Omental fat pad (tissue), 4 donors: ENCODE measurements at places on chromosomes 16 and 17.
A peak's percentile ranks its signal among the peaks of the same experiment; 100 is the strongest.

GRCh38 chr17:45794840-45795239 is 10.7 kb downstream of the CRHR1 start:
- no peak for DNase-seq

GRCh38 chr17:3799181-3799945 is 1.6 kb downstream of the ITGAE start:
- DNase-seq, result no peak

- no peak for DNase-seq
Measured at GRCh38 chr17:79819085-79819484, 20.2 kb downstream of the CBX4 start.

DNA sequence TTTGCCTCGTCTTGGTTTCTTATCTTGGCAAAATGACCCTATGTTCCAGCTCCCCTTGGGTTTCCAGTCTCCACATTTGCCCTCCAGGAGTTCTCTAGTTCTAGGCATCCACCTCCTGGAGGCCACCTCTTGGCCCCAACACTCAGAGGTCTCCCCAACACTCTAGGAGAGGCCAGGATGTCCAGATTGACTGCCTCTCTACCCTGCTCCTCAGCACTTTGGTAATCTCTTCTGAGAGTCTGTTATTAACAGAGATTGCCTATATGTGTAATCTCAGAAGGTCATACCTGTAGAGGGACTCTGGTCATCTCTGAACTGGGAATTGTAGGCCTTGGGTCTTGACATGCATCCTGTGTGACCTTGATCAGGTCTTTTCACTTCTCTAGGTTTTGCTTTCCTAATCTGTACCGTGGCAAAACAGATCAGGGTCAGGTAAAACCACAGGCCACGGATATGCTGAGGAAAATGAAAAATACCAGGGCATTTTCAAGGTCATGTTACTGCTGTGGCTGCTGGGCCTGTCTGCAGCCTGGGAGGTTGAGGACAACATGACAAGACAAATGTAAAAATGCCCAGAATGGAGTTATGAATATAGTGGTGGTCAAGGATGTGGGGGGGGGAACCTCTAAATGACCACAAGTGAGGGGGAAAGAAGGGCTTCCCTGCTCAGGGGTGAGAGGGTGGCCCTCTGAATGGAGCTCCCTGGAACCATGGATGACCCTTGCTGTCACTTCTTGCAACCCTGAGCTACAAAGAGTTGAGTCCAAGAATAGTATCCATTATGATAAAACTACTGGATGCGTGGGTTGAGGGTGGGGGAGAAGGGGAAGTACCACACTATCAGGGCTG is 5.0 kb upstream of the CCL4L2 start:
- DNase-seq, result no peak

GRCh38 chr17:30981531-30982519 is 11.0 kb downstream of the RNF135 start:
- no peak for DNase-seq

GRCh38 chr17:77444984-77445759 is 304.4 kb downstream of the SEC14L1 start:
- no peak for DNase-seq

- DNase-seq, result no peak
Measured at GRCh38 chr16:85350973-85351372, 238.7 kb upstream of the CIBAR2 start.

- no peak for DNase-seq
Measured at GRCh38 chr17:80811181-80812105, 180.2 kb upstream of the CHMP6 start.

DNA sequence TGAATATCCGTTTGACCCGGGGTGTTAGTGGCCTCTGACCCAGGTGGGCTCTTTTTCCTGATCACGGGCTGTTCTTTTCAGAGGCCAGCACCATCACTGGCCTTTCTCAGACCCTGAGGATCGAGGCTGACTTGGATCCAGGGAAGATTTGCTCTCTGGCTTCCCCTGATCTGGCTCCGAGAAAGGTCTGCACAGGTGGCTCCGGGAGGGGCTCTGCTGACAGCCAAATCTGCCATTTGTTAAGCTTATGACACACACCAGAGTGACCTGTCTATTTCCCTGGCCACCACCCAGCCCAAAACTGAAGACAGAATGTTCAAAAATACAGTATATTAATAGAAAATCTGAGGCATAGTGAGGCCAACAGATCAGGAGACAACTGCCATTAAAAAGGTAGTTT is 221.8 kb upstream of the TNRC6C start:
- DNase-seq, result no peak

DNA sequence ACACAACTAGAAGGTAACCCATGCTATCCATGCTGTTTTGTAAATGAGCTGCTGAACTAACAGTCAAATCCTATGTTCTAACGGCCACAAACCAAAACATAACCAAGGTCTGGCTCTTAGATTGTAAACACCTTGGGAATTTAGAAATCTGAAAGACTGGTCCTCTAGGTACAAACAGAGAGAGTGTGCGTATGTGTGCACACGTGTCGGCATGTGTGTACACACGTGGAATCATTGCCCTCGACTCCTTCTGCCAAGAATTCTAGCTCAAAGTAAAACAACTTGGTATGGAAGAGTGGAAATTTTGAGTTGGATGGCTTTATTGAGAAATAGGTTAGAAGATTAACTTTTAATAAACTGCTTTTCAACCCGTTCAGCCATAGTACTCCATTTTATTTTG is 18.1 kb upstream of the GHDC start:
- no peak for DNase-seq

DNA sequence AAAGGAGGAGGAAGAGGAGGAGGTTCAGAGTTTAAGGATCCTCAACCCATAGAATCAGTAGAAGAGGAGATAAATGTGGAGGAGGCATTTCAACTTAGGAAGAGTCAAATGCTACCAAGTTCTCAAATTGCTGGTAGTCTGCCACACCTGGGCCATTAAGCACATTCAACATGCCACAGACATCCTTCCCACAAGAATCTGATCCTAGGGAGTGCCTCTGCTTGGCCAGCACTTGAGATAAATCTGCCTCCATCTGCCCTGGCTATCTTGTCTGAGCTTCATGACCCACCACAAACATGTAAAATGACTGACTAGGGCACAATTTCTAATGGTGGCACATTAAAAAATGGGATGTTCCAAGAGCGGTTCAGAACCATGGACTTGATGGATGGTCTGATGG is 37.3 kb upstream of the AXIN2 start:
- no peak for DNase-seq

DNA sequence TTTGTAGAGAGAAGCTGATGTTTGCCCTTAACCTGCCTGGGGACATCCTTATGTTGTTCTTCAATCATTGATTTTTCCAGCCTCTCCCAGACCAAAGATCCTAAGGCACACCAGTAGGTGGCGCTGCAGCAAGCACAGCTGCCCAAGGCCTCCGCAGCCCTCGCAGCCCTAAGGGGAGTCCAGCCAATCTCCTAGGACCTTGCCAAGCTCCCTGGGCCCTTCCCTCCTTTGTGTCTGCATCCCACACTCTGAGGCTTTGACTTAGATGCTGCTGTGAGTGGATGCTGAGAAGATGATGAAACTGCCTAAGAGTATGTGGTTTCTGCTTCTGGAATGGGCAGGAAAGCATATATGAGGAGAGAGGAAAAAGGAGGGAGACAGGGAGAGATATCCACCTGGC is 47.1 kb downstream of the SPACA3 start:
- DNase-seq, result no peak

DNA sequence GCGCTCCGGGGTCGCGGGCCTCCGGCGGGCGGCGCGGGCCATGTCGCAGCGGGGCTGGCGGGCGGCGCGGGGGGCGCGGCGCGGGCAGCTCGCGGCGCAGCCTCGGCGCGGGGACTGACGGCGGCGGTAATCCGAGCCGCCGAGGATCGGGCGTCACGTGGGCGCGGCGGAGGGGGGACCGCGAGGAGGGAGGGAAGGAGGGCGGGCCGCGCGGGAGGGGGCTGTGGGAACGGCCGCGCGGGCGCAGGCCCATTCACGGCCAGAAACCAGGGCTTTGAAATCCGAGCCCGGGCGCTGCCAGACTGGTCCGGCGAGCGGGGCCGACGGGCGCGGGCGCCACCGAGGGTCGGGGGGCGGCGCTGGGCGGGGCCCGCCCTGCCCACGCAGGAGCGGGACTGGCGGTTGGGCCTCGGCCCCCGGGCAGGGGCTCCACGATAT is at the start of gene MTSS2:
TSS of gene MTSS2 (minus strand) at position 116 of the 438 bp plus-strand sequence. CDS start 262 bp downstream, outside the sequence.
- DNase-seq, result peak; percentile 52

- DNase-seq, result no peak
Measured at GRCh38 chr17:58269557-58270291, 11.0 kb downstream of the MPO start.

DNA sequence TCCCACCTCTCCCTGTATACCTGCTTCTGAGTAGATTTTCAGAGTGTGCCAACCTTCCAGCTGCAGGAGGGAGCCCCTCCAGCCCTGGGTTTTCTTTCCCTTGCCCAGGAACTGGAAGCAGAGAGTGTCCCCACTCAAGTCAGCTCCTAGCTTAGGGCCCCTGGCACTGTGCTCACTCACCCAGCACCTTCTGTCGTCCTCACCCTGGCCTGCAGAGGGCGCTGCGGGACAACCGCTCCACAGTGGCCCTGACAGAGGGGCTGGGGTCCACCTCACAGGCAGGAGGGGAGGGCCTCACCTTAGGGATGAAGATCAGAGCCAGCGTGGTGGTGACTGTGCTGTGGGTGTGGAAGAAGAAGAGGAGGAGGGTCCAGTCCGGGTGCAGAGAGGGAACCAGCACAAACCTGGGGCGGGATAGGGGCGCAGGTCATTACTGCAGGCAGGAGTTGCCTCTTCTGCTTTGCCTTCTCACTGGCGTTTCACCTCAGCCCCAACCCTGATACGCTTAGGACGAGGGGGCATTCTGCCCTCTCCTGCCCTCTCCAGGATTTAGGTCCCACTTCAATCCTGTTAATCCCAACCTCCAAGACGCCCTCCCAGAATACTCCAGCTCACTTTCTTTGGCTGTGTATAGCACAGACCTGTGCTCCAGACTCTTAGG is 10.0 kb downstream of the GPR179 start:
- no peak for DNase-seq

GRCh38 chr17:81458628-81459027 is 54.0 kb downstream of the ACTG1 start:
- no peak for DNase-seq

- no peak for DNase-seq
Measured at GRCh38 chr17:30302241-30302640, 10.5 kb upstream of the BLMH start.

GRCh38 chr16:46712911-46713310 is 23.5 kb downstream of the ORC6 start:
- no peak for DNase-seq

DNA sequence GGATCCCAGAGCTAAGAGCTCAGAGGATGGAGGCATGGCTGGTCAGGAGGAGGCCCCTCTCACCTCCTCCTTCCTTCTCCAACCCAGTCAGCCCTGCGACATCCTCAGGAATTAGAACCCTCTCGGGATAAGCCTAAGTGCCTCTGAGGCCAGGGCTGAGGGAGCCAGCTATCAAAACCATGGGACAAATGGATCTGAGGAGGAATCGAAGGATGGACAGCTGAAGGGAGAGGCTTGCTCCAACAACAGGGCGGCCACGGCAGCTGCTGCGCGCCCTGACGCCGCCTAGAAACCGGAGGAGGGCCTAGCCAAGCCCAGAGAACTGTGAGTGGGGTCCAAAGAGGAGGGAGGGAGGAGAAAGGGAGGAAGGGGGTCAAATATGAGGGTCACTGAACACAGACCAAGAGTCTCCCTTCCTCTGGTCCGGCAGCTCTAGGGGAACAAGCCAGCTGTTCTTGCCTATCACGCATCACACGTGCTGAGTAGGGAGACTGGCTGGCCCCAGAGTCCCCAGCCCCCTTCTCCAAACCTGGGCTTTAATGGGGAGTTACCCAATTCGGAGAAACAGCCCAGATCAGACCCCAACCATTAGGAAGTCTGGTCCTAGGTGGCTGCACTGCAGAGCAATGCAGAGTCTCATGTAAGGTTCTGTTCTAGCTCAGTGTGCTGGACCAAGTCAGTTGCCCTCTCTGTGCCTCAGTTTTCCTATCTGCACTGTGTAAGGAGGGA is 5.9 kb upstream of the HOXB13 start:
- DNase-seq, result no peak

- DNase-seq, result no peak
Measured at GRCh38 chr17:64401941-64402340, 11.3 kb upstream of the PECAM1 start.

DNA sequence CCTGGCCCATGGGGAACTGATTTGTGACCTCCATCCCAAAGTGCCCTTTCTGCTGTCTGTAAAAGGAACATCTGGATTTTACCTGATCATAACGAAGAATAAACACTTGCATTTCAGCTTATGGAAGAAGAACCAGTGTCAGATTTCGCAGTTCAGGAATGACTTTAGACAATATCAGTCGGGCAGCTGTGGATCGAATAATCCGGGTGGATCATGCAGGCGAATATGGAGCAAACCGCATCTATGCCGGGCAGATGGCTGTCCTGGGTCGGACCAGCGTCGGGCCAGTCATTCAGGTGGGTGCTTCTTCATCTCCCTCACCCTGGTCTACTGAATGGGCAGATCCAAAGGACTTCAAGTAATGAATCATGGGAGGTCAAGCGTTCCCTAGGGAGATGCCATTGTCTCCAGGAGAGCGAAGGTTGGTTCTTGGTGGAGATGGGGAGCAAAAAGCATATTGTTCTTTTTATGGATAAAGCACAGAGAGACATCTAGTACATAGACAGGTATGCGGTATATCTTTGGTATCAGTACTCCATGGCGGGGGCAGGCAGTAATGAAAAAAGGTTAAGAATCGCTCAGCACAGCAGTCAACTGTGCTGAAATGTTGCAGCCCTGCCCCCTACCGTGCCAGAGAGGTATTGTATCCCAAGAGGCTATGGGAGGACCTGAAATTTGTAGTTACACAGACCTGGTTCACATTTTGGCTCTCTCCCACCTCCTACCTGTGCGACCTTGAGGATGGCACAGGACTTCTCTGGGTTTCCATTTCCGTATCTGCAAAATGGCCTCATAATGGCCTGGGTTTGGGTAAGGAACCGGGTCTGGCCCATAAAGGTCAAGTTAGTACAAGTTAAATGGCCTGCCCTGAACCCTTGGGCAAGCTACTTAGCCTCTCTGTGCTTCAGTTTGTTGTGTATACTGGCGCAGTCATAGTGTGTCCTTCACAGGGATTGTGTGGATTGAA is 4.7 kb downstream of the COQ7 start:
- peak; percentile 31 for DNase-seq

DNA sequence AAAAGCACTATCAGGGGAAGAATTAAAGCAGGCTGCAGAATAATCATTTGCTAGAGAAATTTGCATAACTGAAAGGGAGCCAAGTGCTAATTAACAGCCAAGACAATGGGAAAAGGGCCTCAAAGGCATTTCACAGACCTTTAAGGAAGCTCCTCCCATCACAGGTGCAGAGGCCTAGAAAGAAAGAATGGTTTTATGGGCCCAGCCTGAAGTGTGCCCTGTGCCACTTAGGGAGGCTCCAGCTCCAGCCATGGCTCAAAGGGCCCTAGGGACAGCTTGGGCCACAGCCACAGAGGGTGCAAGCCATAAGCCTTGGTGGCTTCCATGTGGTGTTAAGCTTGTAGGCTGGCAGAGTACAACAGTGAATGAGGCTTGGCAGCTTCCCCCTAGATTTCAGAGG is 50.1 kb downstream of the RNF112 start:
- no peak for DNase-seq
